ENCODE measurements at places on chromosomes 16 and 17.
A peak's percentile ranks its signal among the peaks of the same experiment; 100 is the strongest.

GRCh38 chr17:8867361-8867981 lies at the start of gene PIK3R6:
PIK3R6 (minus strand) TSS chr17:8867674; CDS start chr17:8849794, 17,880 bp downstream.
- no peak for DNase-seq

GRCh38 chr16:88922114-88922825 lies 54.7 kb downstream of the CBFA2T3 start:
- no peak for DNase-seq

GRCh38 chr17:76240461-76241203 lies at the start of gene RNF157:
RNF157 (minus strand) TSS chr17:76240493; CDS start chr17:76240240, 253 bp downstream.
- peak; percentile 32 for DNase-seq

- peak; percentile 51 for DNase-seq
These were observed 773 bp downstream of the BLTP2 start for GRCh38 chr17:28643983-28644786.

GRCh38 chr17:38676706-38677504 lies 2.1 kb upstream of the EPOP start:
- peak; percentile 80 for DNase-seq

DNA sequence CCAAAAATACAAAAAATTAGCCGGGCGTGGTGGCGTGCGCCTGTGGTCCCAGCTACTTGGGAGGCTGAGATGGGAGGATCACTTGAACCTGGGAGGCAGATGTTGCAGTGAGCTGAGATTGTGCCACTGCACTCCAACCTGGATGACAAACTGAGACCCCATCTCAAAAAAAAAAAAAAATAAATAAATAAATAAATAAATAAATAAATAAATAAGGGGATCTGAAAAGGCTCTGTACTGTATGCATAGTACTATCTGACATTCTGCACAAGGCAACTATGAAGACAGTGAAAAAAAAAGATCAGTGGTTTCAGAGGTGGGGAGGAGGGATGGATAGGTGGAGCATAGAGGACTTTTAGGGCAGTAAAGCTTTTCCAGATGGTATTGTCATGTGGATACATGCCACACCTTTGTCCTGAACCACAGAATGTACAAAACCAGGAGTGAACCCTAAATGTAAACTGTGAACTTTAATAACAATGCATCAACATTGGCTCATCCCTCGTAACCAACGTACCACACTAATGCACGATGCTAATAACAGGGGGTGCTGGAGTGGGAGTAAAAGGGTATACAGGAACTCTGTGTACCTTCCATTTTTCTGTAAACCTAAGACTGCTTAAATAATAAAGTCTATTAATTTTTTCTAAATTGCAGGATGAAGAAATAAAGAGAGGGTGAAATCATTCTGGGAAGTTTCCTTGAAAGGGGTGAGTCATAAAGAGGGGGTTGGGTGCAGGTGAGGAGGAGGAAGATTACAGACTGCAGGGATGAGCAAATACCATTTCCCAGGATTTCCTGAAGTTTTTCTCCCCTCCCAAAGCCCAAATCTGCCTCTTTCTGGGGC lies 155.8 kb upstream of the SDK2 start:
- no peak for DNase-seq

DNA sequence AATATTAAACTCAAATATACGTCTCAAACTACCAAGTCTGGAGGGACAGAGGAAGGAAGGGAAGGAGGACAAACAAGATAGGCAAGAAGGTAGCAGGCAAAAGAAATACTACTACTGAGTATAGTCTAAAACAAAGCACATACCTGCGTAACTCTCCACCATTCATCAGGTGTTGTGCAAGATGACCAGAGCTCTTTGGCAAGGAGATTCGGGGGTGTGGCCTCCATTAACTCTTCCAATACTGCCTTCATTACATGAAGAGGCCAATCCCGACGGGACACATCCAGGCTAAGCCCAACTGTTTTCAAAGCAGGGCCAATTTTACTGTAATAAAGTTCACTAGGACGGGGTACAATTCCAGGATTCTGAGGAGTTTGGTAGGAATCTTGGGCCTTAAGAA lies 38.2 kb upstream of the ARL6IP1 start:
- no peak for DNase-seq

- no peak for DNase-seq
These were observed 577.9 kb upstream of the CDH5 start for GRCh38 chr16:65788434-65789140.

GRCh38 chr16:74954763-74955162 lies 30.2 kb downstream of the WDR59 start:
- no peak for DNase-seq

- DNase-seq, result peak; percentile 97
These were observed 3.0 kb downstream of the SECTM1 start for GRCh38 chr17:82330322-82331239.

DNA sequence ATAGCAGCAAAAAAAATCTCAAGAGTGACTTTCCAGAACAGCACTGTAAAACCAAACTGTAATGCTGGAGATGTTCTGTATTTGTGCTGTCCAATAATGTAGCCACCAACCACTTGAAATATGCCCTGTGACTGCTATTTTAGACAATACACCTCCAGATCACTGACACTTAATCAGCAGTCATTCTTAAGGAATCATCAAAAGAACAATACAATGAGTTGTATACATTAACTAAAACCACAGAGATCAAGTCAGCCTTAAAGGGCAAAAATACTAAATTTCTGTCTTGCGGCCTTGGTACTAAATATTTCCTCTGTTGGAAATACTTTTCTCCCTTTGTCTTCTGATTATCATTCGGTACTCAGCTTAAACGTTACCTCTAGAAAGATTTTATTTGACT lies 33.6 kb upstream of the ANKFY1 start:
- no peak for DNase-seq

DNA sequence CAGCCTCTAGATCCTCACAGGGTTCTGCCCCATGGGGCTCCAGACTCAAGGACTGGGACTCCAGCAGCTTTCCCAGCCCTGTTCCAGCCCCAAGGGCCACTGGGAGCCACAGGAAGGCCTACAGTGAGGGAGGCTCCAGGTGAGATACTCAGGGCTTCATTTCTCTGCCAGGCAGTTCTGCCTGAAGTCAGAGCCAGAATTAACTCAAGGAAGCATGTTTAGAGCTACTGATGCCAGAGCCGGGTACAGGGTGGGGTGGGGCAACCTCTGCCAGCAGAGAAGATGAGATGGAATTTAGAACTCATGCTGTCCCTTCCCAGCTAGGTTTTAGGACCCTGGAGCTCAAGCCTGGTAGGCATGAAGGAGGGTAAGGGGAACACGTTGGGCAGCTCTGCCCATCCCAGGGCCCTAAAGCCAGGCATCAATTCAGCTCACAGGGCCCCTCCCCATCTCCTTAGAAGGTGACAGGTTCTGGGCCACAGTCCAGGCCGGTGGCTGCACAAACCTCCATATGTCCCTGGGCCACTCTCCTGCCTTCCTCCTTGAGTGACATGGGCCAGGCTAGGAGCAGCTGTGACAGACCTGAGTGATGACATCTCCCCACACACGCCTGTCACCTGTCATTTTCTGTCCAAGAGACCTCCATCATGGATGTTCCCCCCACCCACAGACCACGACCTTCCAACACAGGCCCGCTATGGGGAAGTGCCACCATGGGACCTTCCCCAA lies 24.5 kb upstream of the SPPL2C start:
- DNase-seq, result no peak

DNA sequence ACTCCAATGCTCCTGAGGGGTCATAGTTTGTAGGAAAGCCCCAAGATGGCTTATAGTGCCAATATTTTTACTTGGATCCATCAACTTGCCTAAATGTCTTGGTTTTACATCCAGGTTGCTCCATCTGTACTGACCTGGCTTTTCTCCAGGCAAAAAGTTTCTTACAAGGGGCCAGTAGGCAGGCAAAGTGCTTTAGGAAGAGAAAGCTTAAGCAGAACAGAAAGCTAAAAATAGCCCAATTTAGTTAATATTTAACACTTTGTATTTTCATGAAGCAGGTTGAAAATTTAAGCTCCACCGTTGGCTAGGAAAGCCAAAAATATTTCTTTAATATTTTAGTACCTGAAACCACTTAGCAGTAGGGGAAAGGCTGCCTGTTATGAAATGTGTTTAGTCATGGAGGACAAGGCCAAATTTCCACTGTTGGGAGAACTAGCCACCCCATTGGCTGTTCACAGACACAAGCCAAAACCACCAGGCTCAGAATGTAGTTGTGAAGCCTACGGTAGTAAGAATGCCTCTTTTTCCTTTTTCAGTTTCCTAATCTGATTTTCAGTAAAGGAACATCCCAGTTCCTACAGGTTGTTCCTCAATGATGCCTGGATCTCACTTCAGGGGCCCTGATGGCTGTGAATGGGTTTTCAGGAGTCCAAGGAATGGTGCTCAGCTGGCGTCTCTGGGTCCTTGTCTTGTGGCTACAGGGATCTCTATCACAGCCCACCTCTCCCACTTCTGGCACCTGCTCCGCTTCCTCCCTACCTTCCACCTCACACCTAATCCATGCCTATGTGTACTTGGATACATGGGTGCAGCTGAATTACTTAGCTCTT lies 324.8 kb downstream of the PMP22 start:
- DNase-seq, result no peak

DNA sequence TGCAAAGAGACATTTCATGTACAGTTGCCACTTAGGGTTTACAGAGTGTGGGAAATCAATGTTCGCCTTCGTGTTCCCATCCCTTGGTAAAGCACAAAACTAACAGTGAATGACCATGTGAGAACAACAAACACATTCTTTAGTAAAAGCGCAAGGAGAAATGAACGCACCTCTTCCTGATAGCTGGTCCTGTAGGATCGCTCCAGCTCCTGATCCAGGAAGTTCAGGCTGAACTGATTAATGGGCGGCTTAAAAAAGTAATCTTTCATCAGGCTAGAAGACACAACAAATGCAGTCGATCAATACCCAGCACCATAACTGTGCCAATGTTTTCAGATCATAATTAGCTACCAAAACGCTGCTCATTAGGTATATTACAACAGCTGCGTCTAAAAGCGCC lies 108.3 kb upstream of the CREBBP start:
- DNase-seq, result no peak

- DNase-seq, result no peak
These were observed 42.0 kb upstream of the KCNJ2 start for GRCh38 chr17:70127221-70127873.

GRCh38 chr16:8877894-8878522 lies 4.1 kb upstream of the LITAFD start:
- DNase-seq, result no peak

GRCh38 chr16:87824016-87824990 lies 45.0 kb downstream of the SLC7A5 start:
- DNase-seq, result no peak
